ENCODE measurements at places on chromosomes 4 and X.

DNA sequence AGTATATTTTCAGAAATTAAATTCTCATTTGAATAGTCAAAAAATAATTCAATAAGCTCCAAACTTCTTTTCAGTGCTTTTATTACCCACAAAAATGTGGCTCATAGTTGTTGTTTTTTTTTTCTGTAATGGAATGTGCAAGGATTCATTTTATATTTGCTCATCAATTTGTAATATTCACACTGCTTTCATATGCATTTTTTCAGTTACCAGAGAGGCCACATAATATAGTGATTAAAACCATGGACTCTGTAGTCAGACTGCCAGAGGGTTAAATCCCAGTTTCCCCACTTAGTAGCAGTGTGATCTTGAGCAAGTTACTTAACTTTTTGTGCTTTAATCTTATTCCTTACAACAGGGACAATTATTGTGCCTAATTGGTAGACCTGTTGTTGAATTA is 64.5 kb downstream of the FAM9B start:
- DNase-seq = no peak

DNA sequence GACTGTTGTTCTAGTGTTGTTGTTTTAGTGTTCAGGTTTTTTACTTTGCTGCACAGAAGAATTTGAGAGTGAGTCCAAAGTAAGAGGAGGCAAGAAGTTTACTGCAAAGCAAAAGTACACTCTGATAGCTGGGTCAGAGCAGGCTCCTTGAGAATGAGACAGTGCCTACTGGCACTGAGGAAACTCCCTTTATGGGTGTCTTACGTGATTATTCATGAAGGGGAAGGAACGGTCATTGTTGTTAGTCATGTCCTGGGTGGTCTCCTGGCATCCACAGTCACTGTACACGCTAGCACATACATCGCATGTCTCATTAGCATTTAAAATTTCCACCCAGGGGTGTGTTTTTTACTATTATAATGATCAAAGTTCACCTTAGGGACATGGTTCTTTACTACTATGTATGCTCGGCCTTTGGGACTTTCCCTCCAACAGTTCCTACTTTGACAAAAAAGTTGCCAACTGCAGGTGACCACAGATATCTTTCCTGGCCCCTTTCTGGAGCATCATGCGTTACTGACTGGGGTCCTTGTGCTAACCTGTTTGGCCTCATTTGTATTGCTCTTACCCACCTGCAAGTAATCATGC is 688.9 kb upstream of the AMOT start:
- no peak for DNase-seq

DNA sequence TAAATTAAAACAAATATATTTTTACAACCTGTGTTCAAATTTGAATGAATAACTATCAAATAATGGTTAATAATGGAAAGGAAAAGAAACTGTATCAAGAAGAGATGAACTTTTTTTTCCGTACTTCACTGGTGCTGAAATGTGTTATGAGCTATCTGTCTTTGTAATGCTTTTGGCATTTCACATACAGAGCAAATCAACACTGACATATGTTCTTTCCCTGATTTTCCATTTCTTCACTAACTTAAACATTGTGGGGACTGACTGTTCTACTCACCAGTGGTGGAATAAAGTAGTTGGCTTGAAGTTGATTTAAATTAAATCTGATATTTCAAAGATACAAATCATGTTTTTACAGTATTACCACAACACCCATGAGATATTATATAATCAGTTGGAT is 304.0 kb upstream of the BMP3 start:
- DNase-seq = no peak

DNA sequence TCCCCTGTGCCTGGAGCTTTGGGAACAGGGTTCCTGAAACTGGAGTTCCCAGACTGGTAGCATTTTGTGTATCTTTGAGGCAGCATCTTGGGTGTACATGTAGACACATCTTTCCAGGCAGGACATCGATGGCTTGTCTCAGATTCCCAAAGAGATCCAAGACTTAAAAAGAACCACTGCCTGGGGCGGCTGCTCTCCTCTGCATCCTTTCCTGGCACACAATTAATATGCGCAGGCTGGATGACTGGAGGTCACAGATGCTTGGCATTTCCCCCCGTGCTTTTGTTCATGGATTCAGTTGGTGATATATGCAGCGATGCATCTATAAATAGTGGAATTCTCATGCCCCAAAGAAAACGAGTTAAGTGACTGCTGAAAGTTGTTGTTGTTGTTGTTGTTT is 80.5 kb downstream of the CLDN34 start:
- no peak for DNase-seq

GRCh38 chr4:168562041-168562571 is 65.3 kb downstream of the PALLD start:
- DNase-seq = no peak

DNA sequence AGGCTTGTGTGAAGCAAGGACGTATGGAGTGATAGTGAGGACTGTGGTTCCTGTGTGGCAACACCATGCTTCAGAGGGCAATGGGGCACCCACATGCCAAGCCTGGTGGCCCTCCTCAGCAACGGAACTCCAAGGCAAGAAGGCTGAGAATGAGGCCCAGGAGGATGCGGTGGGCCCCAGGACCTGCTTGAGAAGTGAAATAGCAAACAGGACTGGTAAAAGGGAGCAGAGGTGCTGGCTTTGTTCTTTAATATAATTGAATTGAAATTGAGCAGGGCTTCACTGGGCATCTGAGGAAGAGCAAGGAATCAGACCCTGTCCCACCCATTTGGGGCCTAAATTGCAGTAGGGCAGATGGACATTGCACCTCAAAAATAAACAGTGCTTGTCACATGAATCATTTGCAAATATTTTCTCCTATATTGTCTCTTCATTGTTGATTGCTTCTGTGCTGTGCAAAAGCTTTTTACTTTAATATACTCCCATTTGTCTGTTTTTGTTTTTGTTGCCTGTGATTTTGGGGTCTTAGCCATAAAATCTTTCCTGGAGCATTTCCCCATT is 2.3 kb downstream of the TMEM187 start:
- DNase-seq = no peak

- DNase-seq = no peak
Measured at GRCh38 chr4:173504181-173504503, 25.9 kb downstream of the HAND2 start.

DNA sequence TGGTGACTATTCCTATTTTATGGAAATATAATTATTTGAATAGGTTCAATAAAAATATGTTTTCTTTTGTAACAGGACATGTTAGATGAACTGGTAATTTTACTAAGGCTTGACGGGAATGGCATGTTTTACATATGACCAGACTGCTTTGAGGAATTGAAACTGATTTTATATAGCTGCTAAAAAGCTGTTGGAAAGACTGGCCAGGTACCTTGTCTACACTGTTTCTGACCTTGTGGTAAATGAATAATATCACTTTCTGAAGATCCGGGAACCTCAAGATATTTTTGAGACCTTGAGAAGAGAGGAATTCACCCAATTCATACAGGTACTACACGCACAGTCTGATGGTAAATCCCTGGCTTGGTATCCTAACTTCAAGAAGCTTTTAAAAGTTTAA is 42.1 kb upstream of the USP46 start:
- DNase-seq = no peak

GRCh38 chrX:26558719-26559386 is 342.9 kb downstream of the MAGEB5 start:
- no peak for DNase-seq

DNA sequence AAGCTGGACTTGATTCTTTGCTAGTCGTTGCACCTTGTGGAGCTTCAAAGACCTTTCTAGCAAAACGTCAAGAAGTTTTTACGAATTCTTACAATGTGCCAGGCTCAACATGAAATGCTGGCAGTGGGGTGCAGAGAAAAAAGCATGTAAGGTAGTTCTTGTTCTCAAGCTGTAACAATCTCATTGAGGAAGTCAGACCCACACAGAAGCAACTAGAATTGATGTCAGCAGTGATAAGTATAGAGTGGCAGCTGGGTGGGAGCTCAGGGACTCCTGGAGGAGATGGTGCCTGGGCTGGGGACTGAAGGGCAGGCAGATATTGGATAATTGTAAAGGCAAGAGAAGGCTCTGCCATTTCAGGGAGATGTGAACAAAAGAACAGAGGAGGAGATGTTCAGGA is 82.3 kb downstream of the ATG4A start:
- DNase-seq = no peak

DNA sequence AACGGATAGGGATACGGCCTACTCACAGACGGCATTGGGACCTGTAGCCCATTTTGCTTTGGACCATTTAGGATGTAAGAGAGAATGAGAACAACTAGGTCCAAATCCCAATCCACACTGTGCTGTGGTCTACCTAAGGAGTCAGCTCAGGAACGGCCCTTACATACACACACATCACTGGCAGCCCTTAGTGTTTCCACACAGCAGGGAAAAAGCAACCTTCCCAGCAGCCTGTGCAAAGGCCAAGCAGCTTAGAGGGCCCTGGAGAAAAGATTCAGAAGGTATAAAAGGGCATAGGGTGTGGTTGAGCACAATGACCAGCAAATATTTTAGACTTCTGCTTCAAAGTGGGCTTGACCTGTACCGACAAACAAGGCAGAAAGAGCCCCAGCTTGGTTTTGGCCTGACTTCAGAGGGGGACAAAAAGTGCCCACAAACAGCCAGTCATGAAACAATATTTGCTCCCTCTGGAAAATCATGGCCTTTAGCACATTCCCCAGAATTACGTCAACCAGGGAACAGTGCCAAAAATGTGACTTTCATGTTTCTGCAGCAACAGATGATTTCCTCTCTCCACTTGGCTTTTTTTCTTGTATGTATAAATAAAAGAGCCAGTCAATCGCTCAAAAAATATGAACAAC is 359.5 kb upstream of the FGF16 start:
- no peak for DNase-seq

- no peak for DNase-seq
Measured at GRCh38 chr4:182818926-182819730, 98.1 kb downstream of the DCTD start.

DNA sequence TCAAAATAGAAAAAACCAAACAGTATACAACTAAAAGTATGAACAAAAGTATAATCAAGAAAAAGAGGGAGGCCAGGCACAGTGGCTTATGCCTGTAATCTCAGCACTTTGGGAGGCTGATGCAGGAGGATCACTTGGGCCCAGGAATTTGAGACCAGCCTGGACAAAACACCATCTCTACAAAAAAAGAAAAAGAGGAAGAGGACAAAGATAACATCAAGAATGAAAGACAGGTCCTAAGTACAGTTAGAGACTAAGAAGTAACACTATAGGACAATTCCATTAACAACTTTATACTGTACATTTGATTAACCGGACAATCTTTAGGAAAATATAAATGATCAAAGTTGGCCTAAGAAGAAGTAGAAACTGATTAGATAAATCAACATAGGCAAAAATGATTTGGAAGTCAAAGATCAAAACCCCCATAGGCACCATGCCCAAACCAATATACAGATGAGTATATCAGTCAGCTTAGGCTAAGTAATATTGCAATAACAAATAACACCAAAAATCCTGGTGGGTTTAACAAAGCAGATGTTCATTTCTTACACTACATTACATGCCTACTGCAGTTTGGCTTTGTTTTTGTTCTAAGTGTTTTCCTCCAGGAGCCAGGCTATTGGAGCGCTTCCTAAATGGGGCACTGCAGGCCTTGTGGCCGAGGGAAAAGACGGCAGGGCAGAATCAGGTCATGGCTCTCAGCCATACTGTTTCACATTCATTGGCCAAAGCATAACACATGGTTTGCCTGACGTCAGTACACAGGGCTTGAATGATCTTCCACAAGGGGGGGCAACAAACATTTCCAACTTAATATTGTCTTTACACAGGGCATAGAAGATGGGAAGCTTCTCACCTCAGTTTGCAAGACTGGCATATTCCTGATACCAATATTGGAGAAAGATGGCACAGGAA is 42.2 kb upstream of the HGFAC start:
- peak; percentile 5 for DNase-seq

All from CD4-positive, alpha-beta memory T cell (primary cell).